ENCODE measurements at places on chromosomes 6 and 20. TPM values are rescaled to one million over a fixed set of nuclear protein-coding genes. Genes with fewer than 3 reads are reported as not detected.

Gene KCNK16
- total RNA-seq = not detected

Gene RAET1L
- not detected for total RNA-seq

Gene KCNQ2
- total RNA-seq = not detected

Gene MYCT1
- total RNA-seq = 0.24 TPM

Gene PKIB
- total RNA-seq = 0.22 TPM

Gene WFDC12
- total RNA-seq = not detected

Gene GMPR
- 4.7 TPM for total RNA-seq

Gene SAMD3
- total RNA-seq = 0.95 TPM

Gene C6orf141
- not detected for total RNA-seq

Gene HS3ST5
- total RNA-seq = not detected

Gene C6orf132
- 5.6 TPM for total RNA-seq

Gene CCN5
- total RNA-seq = 0.26 TPM

Gene TLDC2
- 0.15 TPM for total RNA-seq

Gene EPPIN
- not detected for total RNA-seq

Gene ARMC12
- 0.21 TPM for total RNA-seq

Gene HLA-DMB
- not detected for total RNA-seq

Gene FAM229B
- total RNA-seq = 28.8 TPM

Gene UTRN
- 92.7 TPM for total RNA-seq

Gene CFAP61
- not detected for total RNA-seq

Gene FRMD1
- total RNA-seq = not detected

Gene VIP
- not detected for total RNA-seq

Gene ZSWIM3
- total RNA-seq = 3.2 TPM

Gene IPCEF1
- 0.33 TPM for total RNA-seq

Gene GPRC6A
- total RNA-seq = not detected

Gene DSE
- 100 TPM for total RNA-seq

Gene OR2J3
- total RNA-seq = not detected

Gene WFDC10B
- total RNA-seq = not detected

Gene FAXC
- 2.2 TPM for total RNA-seq

Gene RUNX2
- 7.7 TPM for total RNA-seq

Gene LY6G6C
- not detected for total RNA-seq

Gene CD24
- 0.34 TPM for total RNA-seq

Data from HFFc6 (cell line).